ENCODE measurements at places on chromosomes 7 and 10. TPM values are rescaled to one million over a fixed set of nuclear protein-coding genes. Genes with fewer than 3 reads are reported as not detected.

DNA sequence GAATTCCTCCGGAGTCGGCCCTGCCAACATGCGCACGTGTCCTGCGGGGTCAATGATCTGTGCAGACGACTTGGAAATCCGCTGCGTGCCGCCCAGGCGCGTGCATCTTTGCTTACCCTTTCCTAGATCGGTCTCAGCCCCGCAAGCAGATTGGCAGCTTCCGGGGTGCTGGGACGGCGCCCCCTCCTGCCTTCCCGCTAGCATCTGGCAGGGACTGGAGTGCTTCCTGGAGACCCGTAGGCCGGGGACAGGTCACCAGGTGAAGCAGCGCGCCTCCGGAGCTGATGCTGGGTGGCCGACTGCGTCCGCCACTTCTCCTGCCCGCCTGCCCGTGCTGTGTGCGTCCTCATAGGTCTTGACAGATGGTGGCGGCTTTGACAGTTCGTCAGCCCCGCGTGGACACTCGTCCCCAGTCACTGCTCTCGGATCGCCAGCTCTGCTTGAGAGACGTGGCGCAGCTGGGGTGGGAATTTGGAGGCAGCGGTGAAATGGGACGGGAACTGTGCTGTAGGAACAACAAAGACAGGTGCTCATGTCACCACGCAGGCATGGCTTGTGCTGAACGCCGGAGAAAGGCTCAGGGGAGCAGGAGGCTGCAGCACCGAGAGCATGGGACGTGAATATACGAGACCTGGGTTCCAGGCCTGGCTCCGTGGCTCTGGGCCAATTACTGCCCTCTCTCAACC is 21.9 kb upstream of the KCNK18 start:
- peak; percentile 33 for DNase-seq

DNA sequence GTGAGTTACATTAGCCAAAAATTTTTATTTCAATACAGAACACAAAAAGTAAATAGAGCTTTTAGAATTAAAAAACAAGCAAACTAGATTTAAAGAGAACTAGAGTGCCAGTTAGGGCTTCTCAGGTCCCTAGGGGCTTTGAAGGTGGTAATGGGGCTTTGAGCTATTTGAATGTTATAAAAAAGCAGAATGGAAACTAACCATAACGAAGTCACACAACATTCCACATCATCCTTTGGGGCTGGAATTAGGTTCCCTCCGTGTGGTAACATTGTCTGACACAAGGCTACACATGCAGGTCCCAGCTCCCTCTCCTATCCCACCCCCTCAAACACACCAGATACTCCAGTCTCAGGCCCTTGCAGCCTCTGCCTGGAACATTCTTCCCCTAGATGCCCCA is 15.3 kb downstream of the JAZF1 start:
- DNase-seq = no peak

GRCh38 chr7:90853205-90853604 is 257.1 kb downstream of the CDK14 start:
- no peak for DNase-seq

DNA sequence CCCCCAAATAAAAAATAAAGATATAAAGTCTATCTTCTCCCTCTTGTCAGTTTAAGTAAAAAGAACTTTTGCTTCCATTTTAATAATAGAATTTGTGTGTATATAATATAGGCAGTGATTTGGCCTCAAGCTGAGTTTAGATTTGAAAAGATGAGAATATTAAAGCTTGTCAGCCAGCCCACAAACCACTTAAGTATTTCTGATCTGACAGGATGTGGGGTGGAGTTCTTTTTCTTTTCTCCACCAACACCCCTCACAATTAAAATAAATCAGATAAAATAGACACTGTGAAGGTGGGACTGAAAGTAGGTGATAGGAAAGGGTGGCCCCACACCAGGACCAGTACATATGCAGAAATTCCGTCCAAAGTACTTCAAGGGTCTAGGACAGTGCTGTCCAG is 714.1 kb downstream of the AUTS2 start:
- DNase-seq = no peak

GRCh38 chr7:17130281-17131059 is 168.0 kb upstream of the AHR start:
- DNase-seq = peak; percentile 26

Gene BHLHA15
- 584 TPM for total RNA-seq

Measured in body of pancreas (tissue), 4 donors.